ENCODE measurements at places on chromosomes 12 and 14.

GRCh38 chr12:4278329-4279197 lies 5.0 kb downstream of the CCND2 start:
- DNase-seq = no peak

GRCh38 chr12:87082756-87083155 lies 826.6 kb upstream of the MGAT4C start:
- DNase-seq = no peak

DNA sequence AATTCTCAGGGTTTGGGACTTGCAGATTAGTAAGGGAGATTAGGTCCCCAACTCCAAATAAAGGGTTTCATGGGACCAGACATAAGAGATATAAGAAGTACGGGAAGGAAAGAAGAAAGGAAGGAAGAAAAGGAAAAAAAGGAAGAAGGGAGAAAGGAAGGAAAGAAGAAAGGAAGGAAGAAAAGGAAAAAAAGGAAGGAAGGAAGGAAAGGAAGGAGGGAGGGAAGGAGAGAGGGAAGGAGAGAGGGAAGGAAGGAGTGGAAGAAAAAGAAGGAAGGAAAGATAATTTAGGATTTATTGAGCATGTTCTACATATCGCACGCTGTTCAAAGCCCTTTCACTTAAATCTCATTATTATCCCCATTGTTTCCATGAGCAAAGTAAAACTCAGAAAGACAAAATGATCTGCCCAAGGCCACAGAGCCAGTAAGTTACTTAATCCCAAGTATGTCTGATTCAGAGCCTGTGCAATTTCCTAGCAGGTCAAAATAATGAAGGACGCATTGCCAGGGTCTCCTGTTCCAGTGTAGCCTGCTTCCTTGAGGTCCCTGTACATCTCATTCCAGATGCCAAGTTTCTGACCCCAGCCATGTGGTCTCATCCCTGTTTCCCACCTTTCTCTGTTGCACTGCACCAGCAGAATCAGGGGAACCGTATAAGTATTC lies 3.9 kb upstream of the HDAC7 start:
- no peak for DNase-seq

DNA sequence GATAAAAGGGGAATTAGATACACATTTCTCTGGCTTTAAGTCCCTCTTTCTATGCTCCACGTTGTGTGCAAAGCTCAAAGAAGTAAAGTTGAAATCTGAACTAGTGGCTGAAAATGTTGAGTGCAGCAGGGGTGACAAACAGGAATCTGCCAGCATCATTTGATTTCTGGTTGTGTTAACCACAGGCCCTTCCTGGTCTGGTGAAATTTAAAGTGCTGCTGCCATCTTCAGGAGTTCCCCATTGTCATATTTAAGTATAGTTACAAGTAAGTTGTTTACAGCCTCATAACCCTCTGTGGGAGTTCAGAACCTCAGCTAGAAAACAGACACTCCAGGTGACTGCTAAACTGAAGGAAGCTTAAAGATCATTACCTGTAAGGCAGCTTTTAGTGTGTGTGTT lies 90.9 kb upstream of the CCDC196 start:
- no peak for DNase-seq

DNA sequence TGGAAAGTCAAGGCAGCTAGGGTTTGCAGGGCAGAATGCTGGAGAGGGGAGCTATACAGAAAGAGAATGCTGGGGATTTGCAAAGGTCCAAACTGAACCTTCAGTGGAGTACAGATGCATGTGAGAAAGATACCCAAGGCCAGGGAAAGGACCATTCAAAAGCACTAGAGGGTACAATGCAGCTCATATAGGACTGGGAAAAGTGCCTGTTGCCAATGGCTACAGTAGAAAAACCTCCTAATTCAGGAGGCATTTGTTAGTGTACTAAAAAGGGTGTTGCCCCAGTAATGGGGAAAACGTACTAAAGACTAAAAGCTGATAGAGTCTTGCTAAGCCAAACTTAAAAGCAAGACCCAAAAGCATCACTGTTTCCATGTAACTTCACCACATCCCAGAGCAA lies 30.1 kb downstream of the E2F7 start:
- no peak for DNase-seq

DNA sequence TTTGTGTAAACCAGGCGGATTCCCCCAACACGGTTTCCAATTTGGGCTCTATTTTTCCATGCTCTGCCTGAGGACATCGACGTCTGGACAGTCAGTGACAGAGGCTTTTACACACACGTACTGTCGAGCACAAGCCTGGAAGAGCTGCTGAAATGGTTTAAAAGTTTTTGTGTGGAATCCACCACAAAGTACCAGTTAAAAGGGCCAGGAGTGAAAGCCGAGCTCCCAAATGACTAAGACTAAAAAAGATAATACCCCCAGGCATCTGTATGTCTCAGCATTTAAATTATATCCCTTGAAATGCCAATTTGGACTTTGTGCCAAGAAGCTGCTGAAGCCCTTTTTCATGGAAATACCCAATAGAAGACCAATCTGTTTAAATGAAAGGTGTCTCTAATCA lies 173.2 kb downstream of the EGLN3 start:
- DNase-seq = no peak

Measured in stimulated activated CD4-positive, alpha-beta T cell treated with anti-CD3 and anti-CD28 coated beads, Interleukin-1b, Interleukin-23, amount 100 ng/mL, for 1 hour (primary cell).